GM13977 (cell line): ENCODE measurements at places on chromosomes 12 and 14.

DNA sequence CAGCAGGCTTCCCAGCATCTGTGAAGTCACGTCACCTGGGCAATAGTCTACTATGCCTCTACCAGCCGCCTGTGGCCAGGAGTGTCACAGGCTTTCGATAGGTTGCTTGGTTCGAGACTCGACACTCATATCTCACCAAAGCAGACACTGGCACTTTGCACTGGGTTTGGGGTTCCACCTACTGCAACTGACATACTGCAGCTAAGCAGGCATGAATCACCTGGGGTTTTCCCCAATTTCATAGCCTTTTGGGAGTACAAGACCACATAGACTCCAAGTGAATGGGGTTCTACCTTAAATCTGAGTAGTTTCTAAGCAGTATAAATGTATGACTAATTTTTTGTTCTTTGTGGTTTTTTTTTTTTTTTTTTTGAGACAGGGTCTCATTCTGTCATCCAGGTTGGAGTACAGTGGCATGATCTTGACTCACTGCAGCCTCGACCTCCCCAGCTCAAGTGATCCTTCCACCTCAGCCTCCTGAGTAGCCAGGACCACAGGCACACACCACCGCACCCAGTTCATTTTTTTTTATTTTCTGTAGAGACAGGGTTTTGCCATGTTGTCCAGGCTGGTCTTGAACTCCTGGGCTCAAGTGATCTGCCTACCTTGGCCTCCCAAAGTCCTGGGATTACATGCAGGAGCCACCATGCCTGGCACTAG is 32.1 kb downstream of the DMAC2L start:
- peak; percentile 65 for DNase-seq

DNA sequence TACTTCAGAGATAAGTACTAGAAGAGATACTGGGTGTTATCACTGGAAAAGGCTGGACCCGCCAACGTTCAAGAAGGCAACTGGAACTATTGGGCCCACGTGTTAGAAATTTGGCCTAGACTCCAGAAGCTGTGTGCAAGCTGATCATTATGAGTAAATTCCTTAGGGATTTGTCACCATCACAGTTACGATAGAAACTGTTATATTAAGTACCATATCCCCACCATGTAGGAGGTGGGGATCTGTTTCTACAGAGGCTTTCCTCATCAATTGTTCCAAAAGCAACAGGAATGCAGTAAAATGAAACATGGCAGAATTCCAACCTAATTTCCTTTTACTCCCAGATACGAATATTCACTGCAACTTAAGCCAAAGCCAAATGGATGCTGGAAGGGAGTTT is 170.7 kb downstream of the NOVA1 start:
- DNase-seq = no peak

GRCh38 chr14:24147761-24148428 is 597 bp downstream of the RNF31 start:
- no peak for DNase-seq

- no peak for DNase-seq
Observed at GRCh38 chr12:124737040-124737419, 126.6 kb downstream of the SCARB1 start.

GRCh38 chr14:100728962-100729361 is 2.3 kb downstream of the DLK1 start:
- no peak for DNase-seq

DNA sequence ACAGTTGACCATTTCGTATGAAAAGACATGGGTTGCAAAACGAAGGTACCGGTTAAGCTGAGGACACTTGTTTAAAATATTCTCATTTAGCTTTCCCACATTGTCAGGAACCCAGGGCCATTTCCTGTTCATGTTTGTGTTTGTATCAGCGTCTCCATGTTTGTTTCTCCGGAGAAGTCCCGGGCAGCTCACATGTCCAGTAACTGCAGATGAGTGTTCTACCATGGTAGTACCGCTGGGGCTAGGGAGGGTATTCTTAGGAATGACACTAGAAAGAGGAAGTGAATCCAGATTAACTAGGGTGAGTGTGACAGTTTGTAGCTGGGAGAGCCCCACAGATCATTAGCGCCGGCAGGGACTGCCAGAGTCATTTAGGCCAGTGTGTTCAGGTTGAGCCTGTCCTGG is 50.0 kb upstream of the EVL start:
- peak; percentile 47 for DNase-seq

DNA sequence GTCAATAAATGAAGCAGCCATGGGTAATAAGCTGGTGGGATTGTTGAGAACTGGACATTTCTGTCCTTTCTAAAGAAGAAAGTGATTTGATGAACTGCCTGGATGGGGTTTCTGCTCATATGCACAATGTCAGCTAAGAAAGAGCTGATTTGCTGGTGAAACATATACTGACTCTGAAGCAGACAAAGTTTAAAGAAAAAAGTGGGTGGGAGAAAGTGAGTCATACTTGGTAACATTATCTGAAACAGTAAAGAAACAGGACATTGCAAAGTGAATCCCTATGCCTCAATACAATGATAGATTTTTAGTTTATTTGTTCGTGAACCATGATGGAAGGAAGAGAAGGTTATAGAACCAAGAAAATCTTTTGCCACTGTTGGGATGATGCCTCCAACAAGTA is 95.6 kb upstream of the DNM1L start:
- DNase-seq = no peak

GRCh38 chr12:41794336-41794735 is 350.3 kb downstream of the GXYLT1 start:
- no peak for DNase-seq

- DNase-seq = no peak
Observed at GRCh38 chr12:53733807-53734200, 6.6 kb upstream of the CALCOCO1 start.

- no peak for DNase-seq
Observed at GRCh38 chr14:68696721-68697495, 96.0 kb downstream of the ZFP36L1 start.

DNA sequence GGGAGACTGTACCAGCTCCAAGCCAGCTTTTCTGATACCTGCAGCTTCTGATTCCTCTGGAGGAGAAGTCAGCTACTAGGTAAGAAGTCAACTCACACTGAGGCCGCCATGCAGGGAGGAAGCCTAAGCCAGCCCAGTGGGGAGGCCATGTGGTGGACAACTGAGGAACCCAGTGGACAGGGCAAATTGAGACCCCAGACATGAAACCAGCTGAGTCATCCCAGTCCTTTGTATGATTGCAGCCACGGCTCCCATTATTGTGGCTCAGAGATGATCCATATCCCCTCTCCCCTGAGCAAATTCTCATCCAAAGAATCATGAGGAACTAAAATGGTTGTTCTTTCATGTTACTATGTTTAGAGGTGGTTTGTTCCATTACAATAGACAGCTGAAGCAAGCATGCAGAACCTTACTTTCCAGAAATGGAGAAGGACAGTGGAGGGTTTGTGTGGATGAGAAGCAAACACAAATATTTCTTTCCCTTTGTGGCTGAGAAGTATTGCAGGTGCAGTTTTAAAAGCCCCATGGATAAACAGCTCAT is 1147.3 kb upstream of the TMEM132C start:
- no peak for DNase-seq

- peak; percentile 88 for DNase-seq
Observed at GRCh38 chr14:104639885-104640548, 35.4 kb upstream of the TMEM179 start.

DNA sequence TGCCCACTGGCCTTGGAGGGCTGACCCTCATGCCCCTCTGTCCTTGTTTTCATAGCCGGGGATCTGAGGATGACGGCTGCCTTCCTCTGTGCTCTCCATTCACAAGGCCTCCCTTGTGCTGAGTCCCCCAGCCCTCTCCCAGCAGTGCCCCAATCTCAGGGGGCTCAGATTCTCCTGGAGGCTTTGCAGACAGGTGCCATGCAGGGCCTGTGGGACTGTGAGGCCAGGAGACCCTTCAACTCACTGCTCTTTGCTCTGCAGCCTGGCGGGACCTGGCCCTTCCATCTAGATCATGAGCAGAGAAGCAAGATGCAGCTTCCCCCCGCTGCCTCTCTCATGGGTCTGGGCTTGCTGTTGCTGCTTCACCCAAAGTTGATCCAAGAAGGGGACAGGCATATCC is 356.0 kb downstream of the BCL11B start:
- DNase-seq = no peak

- DNase-seq = no peak
Observed at GRCh38 chr12:66197495-66197921, 8.5 kb downstream of the IRAK3 start.

- DNase-seq = no peak
Observed at GRCh38 chr12:65670775-65671174, 153.5 kb upstream of the HMGA2 start.

DNA sequence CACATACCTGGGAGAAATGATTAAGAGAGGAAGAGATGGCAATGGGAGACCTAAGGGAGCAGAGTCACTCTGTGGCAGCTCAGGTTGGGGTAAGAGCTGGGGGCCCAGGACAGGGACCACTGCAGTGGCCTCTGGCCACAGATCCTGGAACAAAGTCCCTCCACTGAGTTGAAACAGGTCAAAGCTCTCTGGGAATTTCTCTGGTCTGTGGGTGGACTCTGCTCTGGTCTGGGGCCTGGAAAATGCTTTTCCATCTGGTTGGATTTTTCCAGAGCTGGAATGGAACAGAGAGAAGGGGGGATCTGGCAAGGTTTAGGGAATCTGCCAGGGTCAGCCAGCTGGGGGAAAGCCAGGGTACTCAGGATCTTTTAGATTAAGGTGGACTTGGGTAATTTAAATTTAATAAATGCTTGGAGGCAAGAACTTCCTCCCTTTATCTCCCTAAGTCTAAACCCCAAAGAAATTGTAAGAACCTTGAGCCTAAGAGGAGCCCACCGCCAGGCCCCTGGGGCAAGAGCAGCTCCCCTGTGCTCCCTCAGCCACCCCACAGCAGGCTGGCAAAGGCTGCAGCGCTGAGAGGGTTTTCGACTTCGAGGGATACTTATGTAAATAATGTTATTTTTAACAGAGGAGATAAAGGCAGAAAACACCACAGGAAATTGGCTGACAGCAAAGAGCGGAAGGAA is 3.7 kb downstream of the HOXC10 start:
- no peak for DNase-seq

- no peak for DNase-seq
Observed at GRCh38 chr12:45803111-45803510, 73.6 kb downstream of the ARID2 start.

DNA sequence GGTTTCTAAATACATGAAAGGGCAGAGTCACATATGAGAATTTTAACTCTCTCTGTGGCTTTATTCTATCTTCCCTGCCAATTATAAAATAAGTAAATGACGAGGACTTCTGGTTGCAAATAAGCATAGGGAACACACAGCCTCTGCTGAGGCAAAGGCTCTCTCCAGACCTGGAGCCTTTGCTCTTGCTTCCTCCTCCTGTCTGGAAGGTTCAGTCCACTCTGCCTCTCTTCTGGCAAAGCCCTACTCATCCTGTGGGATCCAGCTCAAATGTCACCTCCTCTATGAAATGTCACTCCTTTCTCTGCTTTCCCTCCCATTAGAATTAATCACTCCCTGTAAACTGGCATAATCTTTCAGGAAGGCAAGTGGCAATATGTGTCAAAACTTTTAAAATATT is 41.9 kb downstream of the PKP2 start:
- no peak for DNase-seq

DNA sequence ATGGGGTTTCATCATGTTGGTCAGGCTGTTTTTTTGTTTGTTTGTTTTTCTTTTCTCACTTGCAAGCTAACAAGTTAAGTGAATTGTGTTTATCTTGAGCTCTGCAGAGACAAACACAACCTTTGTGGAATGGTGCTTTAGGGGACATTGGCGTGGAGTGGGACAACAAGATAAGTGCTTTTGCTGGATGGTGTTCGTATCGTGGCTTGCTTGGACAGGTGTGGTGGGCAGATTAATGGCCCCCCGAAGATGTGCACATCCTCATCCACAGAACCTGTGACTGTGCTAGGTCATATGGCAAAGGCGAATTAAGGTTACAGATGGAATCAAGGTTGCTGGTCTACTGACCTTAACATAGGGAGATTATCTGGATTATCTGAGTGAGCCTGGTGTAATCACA is 7.0 kb downstream of the MLXIP start:
- DNase-seq = no peak

DNA sequence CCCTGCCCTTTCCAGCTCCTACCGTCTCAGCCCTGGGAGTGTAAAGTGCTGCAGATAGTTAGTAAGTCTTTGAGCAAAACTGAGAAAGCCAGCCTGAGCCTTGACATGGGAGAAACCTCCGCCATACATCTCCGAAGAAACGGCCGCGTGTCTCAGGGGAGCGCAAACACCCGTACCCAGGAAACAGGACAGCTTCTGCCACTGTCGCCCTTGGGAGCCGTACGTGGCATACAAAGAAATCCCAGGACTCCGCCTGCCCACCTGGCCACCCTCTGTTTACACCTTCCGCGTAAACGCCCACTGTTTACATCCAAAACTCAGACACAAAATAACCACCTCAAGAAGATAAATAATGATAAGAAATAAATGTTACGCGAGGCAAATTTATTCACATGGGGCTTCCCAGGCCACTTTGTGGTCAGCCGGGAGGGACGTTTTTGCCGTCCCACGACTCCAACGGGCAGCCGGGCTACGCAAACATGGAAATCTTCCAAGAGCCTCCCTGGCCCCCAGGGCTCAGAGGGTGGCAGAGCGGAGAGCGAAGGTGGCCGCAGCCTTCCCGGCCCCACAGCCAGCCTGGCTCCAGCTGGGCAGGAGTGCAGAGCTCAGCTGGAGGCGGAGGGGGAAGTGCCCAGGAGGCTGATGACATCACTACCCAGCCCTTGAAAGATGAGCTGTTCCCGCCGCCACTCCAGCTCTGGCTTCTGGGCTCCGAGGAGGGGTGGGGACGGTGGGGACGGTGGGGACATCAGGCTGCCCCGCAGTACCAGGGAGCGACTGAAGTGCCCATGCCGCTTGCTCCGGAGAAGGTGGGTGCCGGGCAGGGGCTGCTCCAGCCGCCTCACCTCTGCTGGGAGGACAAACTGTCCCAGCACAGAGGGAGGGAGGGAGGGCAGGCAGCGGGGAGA is at the start of gene BDKRB2:
Gene BDKRB2, plus strand, starts transcription at position 689 of the 908 bp plus-strand sequence. CDS start 32,269 bp downstream, outside the sequence.
- DNase-seq = no peak

GRCh38 chr12:114744691-114745090 is 60.7 kb upstream of the TBX3 start:
- no peak for DNase-seq

DNA sequence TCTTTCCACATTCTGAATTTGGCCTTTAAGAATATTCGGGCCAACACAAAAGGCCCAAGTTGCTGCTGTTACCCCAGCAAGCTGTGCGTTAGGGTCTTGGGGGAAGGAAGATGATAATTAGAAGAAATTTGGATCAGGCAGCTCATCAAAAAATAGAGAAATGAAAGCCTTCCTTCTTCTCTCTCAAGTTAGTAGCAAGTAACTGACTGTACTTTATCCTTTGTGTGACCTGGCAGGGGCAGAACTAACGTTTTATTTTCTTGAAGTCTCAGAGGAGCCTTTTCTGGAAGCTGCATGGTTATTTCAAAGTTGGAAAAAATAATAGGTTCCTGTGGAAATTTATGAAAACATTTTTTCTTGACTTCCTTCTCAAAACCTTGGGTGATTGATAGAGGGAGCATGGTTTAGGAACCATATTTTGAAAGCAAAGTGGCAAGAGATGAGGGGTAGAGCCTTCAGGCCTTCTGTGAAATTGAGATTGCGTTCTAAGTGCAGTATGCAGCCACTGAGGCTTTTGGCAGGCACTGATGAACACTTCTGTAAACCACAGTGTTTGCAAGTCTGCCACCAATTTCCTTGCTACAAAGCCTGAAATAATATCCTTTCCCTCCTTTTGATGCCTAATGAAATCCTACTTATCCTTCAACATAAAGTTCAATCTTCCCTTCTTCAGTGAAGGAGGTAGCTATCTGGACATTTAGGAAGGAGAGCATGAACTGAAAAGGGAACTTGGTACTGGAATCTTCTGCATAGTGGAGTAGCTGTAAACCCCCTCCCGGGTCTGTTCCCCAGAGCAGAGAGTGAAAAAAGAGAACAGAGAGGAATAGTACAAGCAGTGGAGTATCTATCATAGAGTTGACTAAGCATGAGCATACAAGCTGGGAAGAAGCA is 123.2 kb downstream of the FGD4 start:
- no peak for DNase-seq
